ENCODE measurements at places on chromosomes 6 and 20.

- ATAC-seq: no peak
These were observed 246.6 kb upstream of the ID4 start for GRCh38 chr6:19590501-19591131.

DNA sequence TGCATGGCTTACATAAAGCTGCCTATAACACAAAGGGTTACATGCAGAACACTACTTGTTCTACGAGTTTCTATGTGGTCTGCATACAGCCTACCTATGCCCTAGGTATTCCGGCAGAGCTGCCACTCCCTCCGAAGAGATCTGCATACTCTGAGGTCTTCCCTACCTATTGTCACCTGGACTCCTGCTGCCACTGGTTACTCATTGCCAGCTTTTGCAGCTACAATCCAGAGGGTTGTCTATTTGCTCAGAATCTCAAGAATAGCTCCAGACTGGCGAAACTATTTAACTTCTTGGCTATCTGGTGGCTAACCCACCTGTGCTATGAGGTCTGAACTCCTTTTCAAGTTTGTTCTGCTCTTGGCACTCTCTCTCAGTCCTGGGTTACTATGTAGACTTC lies 323.3 kb downstream of the BMP2 start:
- ATAC-seq: peak; percentile 8

DNA sequence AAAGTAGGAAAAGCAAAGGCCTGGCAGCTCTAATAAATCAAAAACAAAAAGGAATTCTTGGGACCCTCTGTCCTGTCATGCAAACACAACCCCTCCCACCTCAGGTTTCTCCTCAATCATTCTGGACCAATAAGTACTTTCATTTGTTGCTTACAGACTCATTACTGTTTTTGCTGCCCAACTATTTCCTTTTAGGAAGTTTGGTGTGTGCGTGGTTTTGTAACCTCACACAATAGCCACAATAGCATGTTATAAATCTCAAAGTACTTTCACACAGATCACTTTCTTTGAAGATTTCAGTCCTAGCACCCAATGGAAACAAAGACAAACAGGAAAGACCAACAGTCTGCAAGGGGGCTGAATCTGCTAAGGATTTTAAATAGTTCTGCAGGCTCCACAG lies 4.5 kb downstream of the MRPL14 start:
- no peak for ATAC-seq

GRCh38 chr6:121764493-121764892 lies 329.0 kb downstream of the GJA1 start:
- ATAC-seq: no peak

- no peak for ATAC-seq
These were observed 44.6 kb downstream of the CDYL start for GRCh38 chr6:4820704-4821276.

Data from stimulated activated memory B cell treated with anti-CD40 and anti-IgM and Interleukin-4, amounts not matched to agents 10 μg/mL and 1 μg/mL and 100 μg/mL, for 72 hours (primary cell).